ENCODE measurements at places on chromosomes 7 and 10.

DNA sequence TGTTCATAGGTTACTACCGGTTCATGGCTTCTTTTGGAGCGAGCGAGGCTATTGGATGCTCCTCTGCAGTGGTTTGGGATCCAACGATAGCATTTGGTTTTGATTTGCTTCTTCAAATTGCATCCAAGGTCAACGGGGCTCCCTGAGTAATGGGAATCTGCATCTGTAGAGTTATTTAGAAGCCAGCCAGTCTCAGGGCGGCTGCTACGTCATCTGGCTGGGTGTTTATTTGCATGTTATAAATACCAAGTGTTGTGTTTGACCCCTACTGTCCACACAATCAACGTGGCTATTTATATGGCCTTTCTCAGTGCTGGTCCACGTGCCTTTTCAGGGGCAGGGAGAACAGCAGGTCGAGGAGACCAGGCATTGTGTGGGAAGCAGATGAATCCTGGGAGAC, 137.7 kb downstream of the PRPF18 start:
- DNase-seq = no peak

DNA sequence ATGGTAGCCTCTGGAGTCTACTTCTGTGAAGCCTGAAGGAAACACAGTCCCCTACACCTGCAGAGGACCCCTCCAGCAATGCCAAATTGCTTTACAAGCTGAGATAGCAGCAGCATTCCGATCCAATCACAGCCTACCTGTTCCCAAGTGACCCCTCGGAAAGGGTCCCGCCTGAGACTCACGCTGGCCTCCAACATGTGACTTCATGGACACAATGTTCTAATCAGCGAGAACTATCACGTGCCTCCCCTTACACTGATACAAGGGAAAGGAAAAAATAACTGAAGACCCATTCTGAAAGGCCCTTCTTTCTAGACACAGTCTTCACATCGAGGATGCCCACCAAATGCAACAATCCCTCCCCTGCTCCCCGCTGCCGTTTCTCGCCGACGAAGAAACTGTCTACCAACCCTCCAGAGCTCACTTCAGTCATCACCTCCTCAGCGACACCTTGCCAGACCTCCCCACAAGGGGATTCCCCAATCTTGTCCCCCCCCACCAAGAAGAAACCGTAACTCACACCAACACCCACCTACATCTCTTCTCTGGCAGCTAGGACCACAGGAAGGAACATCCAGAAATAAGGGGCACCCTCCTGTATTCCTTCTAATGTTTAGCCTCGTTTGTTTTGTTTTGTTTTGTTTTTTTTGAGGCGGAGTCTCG, 1.8 kb downstream of the SNX8 start:
- DNase-seq = no peak

DNA sequence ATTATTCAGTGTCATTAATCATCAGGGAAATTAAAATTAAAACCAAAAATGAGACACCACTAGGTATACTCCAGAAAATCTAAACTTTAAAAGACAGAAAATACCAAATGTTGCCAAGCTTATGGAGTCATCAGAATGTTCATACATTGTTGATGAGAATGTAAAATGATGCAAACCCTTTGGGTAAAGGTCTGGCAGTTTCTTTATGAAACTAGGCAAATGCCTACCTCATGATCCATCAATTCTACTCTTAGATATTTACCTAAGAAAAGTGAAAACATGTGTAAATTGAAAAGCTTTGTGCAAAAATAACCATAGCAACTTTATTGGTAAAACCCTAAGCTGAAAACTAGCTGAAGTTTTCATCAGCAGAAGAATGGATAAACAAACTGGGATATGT, 329.5 kb upstream of the MEOX2 start:
- no peak for DNase-seq

DNA sequence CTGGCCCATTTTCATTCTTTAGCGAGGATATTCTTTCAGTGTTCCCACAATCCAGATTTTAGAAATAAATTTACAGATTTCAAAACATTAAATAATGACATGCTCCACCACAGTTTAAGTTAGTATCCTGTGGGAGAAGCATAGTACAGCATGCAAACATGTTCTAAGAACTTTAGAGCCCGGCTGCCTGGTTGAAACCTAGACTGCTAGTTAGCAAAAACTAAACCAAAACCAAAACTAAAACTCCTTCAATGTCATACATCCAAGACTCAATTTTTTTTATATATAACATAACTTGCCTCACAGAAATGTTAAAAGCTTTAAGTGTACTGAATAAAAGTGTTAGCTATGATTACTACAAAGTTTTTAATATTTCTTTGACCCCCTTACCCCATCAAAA, 17.0 kb downstream of the TRA2A start:
- no peak for DNase-seq
